ENCODE measurements at places on chromosomes 4 and X.
A peak's percentile ranks its signal among the peaks of the same experiment; 100 is the strongest.

- DNase-seq: no peak
These were observed 229.2 kb downstream of the RBMX2 start for GRCh38 chrX:130631011-130631410.

GRCh38 chrX:11543249-11543648 lies 122.5 kb downstream of the ARHGAP6 start:
- DNase-seq: no peak

- DNase-seq: no peak
These were observed 55.3 kb downstream of the TMPRSS11F start for GRCh38 chr4:68074397-68074796.

DNA sequence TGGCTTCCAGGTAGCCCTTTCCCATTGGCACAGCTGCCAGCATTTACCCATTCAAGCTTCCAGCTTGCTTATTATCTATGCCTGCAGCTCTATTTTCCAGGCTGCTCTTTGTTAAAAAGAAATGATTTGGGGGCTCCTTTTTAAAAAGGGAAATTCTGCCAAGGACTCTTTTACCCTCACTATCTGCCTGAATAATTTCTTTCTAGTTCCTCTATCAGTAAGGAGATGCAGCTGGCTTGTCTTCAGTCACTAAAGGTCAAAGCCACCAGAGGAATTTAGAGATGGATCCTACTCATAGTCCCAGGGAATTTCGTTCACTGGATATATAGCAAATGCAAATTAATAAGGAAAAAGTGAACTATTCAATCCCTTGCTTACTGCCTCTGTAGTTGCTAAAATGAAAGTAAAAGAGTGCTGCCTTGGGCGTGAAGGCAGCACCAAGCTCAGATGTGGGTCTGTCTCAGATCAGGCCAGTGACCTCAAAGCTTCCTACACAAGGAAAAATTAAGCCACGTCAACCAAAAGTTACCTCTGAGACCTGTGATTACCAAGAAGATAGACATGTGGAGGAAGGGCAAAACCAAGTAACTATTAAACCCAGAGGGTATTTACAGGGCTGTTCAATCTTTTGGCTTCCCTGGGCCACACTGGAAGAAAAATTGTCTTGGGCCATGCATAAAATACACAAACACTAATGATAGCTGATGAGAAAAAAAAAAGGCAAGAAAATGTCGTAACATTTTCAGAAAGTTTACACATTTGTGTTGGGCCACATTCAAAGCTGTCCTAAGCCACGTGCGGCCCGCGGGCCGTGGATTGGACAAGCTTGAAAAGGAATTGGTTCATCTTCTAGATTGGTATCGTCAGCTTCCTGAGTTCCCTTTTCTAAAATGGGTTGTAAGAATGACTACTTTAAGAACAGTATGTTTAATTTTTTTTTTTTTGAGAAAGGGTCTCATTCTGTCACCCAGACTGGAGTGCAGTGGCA lies 5.3 kb downstream of the ARSF start:
- peak; percentile 16 for DNase-seq

- DNase-seq: peak; percentile 61
These were observed 223.0 kb upstream of the GATB start for GRCh38 chr4:151983854-151984253.

GRCh38 chr4:2172627-2173231 lies 69.2 kb downstream of the HAUS3 start:
- DNase-seq: peak; percentile 62

GRCh38 chr4:123470640-123471039 lies 74.0 kb downstream of the SPRY1 start:
- DNase-seq: no peak

GRCh38 chr4:55395529-55396307 lies at the start of gene TMEM165:
Gene TMEM165, plus strand, starts transcription at chr4:55395957. Its CDS starts 233 bp downstream, at chr4:55396190.
- peak; percentile 96 for DNase-seq

- peak; percentile 27 for DNase-seq
These were observed 307.7 kb upstream of the ARSJ start for GRCh38 chr4:114287079-114287696.

DNA sequence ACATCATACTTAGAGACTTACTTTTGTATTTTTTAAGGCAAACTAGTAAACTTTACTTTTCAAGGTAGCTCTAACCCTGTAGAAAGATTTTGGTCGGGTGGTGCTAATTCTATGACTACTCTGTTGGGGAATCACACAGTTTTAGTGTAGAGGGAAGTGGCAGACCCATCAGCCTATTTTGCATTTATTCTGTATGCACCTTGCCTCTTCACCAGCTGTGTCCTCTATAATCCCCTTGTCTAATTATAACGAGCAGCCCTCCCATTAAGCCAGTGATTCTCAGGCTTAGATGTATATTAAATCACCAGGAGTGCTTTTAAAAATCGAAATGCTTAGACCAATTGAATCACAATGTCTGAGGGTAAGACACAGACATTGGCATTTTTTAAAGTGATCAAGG lies 78.1 kb downstream of the GALNT7 start:
- no peak for DNase-seq

- peak; percentile 50 for DNase-seq
These were observed at the start of gene CXCL1 for GRCh38 chr4:73869130-73870055. Gene CXCL1, plus strand, starts transcription at chr4:73869393. Its CDS starts 78 bp downstream, at chr4:73869471.

DNA sequence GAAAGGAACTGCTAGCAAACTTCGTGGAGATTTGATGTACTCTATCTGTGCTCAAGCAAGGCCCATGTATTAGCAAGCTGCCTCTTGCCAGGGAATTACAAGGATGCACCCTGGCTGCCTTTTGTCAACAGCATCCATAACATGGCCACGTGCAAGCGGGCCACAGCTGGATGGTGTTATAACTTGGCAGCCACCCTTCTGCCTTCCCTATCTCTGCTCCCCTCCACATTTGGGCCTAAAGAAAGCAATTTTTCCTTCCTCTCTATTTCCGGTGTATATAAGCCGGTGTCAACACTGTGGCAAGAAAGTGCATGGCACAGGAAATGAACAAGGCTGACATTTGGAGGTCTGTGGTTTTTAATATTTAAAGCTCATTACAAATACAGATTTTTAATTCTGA lies 94.8 kb downstream of the CLNK start:
- DNase-seq: peak; percentile 17

DNA sequence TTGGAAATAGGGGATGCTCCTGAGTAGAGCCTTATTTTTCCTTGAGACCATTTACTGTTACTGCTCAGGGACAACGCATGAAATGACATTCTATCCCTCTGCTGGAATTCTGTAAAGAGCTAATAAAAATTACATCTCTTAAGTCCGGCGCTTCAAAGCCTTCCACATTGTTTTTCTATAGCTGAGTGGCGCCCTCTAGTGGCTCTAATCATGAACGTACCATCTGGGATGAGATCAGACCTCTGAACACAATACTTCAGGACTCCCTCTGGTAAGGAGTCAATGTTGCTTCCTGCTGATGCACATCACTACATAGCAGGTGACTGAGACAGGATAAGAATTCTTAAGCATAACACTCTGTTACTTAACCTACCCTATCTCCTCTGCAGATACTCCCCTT lies 6.0 kb downstream of the HMGN5 start:
- DNase-seq: peak; percentile 68

- DNase-seq: no peak
These were observed 4.1 kb upstream of the NR0B1 start for GRCh38 chrX:30313322-30313721.

GRCh38 chr4:7129871-7130620 lies 62.2 kb upstream of the GRPEL1 start:
- no peak for DNase-seq

DNA sequence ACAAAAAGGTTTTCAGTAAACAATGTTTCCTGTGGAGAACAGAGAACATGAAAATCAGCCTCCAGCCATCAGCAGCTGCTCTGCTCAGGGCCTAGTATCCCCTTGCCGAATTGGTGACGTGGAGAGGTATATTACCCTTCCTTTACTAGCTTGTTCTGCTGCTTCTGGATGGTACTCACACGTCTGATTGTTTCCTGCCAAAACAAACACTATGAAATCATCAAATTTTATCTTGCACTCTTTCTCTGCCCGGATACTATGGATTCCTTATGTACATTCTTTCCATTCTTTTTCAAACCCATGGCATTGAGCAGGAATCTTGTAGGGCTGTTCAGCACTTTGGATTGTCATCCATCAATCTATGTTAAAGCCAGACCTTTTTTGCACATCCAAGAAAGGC lies 18.8 kb upstream of the METAP1 start:
- DNase-seq: no peak

DNA sequence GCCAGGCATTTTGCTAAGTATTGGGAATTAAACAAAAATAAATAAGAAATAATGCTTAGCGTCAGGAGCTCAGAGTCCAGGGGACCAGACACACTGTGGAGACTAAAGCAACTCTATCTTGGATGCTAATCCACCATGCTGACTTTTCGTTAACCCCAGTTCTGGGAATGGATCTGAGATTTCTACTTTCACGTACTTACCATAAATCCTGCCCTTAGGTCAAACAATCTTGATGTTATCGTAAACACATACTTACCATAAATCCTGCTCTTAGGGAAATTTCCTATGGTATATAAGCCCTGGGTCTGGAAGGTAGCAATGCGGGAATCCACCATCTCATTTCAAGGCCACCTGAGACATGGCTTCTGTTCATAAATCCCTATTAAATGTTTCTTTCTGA lies 204.5 kb upstream of the IGFBP7 start:
- no peak for DNase-seq

DNA sequence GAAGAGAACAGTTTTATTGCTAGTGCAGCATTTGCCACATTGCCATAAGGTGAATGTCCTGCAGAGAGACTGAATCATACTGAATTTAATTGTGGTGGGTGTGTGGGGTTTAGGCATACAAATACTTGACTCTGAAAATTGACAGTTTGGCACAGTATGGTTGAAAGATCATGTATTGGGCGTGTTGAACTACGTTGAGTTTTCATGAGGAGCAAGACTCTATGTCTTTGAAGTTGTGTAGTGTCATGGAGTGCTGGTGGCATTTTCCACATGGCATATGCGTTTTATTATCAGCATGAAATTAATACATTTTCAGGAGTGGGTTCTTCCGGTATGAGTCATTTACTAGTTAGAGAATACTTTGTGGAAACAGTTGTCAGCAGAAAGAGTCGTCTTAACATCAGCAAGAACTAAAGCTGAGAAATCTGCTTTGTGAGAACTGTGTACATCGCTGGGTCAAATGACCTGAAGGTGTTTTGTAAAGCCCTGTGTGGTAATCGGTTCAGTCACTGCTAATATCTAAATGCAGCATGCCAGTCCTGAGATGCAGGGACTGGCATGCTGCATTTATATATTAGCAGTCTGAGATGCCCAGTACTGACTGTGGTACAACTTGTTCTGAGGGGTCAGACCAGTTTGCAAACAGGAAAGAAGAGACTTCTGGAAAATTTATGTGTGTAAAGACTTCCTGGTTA lies 50.3 kb downstream of the ARHGAP10 start:
- no peak for DNase-seq

- DNase-seq: no peak
These were observed 128.4 kb downstream of the REELD1 start for GRCh38 chr4:146342600-146343192.

- DNase-seq: no peak
These were observed 79.4 kb downstream of the RPS6KA6 start for GRCh38 chrX:84108584-84108983.

DNA sequence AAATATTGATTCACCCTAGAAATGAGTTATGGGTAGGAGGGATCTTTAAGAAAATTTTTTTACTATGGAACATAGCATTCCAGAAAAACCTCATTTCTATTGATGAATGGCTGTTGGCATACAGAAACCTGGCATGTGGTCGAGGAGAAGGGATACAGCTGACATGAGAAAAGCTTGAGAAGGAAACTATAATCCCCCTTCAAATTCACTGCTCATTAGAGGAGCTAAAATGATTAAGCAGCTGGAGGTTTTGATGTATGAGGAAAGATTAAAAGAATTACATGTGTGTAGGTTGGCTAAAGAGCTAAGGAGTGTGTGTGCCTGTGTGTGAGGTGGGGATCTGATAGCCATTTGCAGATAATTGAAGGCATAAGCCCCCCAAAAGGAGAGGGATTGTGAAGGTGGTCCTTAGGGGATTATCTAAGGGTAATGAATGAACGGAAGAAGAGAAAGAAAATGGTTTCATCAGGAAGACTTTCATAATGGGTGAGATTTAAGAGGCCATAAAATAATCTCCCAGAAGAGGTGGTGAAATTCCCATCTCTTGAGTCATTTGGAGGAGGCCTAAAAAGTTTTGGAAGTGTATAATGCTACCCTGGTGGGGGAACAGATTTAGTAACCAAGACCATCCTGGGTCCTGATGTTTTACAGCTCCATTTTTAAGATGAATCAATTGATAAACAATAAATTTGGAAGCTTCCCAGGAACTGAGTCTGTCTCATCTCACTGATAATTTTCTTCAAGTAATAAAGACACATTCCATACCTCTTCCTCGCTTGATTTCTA lies 272.0 kb upstream of the HAND2 start:
- DNase-seq: peak; percentile 9

DNA sequence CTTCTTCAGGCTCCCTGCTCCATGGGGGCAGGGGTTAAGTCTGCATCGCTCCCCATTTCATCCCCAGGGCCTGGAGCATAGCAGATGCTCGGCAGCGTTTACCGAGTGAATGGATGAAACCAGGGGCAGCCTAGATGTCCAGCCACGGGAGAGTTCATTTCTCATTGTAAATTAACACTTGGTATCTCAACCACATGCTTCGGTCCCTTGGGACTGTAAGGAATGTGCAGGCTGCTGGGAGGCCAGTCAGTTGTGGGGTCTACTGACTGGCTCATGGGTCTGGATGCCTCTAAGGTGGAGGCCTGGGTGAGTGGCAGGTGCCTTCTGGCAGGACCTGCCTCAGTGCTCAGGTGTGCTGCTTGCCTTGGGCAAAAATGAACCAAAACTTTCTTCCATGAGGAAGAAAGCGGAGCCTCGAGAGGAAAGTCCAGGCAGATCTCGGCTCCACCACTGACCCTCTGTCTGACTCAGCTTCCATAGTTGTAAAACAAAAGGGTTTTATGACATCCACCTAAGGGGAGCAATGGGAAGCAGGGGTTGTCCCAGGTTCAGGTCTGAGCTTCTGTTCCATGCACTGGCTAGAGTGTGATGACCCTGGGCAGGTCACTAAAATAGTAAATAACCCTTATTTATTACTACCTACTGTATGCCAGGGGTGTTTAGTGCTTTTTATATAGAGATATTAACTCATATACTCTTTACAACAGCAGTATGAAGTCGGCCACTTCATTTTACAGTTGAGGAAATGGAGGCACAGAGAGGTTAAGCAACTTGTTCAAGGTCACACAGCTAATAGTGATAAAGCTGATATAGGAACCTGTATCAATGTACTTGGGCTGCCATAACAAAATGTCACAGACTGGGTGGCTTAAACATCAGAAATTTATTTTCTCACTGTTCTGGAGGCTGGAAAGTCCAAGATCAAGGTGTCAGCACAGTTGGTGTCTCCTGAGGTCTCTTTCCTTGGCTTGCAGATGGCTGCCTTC lies 144.3 kb upstream of the STX18 start:
- no peak for DNase-seq

DNA sequence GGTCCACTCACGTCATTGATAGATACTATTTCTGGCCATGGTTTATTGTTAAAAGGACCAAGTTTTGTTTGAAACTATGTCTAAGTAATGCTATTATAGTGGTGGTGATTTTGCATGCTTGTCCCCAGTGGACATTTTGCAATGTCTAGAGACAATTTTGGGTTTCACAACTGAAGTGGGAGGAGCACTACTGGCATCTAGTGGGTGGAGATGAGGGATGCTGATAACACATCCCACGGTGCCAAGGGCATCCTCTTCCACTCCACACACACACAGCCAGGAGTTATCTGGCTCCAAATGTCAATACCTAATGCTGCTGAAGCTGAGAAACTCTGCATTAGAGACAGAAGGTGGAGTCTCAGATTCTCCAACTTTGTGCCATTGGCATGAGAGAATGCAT lies 131.2 kb downstream of the FRMPD4 start:
- DNase-seq: no peak

- no peak for DNase-seq
These were observed 219.5 kb downstream of the DHX15 start for GRCh38 chr4:24364852-24365251.

Measured in stomach (tissue), 19 donors.